ENCODE measurements at places on chromosomes 3 and 15. TPM values are rescaled to one million over a fixed set of nuclear protein-coding genes. Genes with fewer than 3 reads are reported as not detected.

GRCh38 chr3:158768881-158769543, 32.8 kb upstream of the MFSD1 start:
- DNase-seq = no peak

The CYP1A1 gene
- total RNA-seq = not detected

- no peak for DNase-seq
Observed at GRCh38 chr3:156050918-156051317, 69.5 kb upstream of the KCNAB1 start.

The DNAH12 gene
- 0.19 TPM for total RNA-seq

The CAMK2N2 gene
- not detected for total RNA-seq

- DNase-seq = no peak
Observed at GRCh38 chr3:115503394-115503793, 119.9 kb upstream of the GAP43 start.

DNA sequence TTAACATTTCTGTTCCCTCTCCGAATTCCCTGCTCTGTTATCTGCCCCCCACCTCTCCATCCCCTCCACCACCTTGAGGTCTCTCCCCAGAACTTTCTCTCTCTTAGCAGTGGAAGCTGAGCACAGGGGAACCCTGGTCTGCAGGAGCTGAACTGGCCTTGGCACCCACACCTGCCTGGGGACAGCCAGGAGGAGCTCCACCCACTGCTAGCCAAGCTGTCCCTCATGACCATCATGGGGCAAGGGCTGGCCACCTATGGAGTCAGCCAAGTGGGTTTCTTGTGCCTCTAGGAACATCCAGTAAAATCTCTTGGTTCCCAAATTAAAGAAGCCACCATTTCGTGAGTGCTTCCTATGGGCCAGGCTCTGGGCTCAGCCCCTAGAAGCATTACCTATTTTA, 276.4 kb upstream of the TLE3 start:
- DNase-seq = no peak

DNA sequence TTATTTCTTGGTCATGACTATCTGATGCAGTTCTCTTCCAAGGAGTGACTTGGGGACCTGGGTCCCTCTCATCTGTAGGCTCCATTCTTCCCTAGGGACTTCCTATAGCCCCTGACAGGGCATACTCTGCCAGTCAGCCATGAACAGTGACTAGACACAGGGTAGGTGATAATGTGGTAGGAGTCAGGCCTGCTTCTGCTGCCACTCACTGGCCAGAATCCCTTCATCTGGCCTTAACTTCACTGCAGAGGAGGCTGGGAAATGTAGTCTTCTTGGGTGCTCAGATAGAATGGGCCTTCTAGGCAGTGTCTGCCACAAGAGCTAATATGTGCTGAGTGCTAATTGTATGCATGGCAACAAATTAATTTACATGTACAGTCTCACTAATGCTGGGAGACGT, 84.5 kb downstream of the CACNA2D3 start:
- no peak for DNase-seq
